Thoracic aorta (tissue), 2 donors: ENCODE measurements at places on chromosomes 5 and 9.

DNA sequence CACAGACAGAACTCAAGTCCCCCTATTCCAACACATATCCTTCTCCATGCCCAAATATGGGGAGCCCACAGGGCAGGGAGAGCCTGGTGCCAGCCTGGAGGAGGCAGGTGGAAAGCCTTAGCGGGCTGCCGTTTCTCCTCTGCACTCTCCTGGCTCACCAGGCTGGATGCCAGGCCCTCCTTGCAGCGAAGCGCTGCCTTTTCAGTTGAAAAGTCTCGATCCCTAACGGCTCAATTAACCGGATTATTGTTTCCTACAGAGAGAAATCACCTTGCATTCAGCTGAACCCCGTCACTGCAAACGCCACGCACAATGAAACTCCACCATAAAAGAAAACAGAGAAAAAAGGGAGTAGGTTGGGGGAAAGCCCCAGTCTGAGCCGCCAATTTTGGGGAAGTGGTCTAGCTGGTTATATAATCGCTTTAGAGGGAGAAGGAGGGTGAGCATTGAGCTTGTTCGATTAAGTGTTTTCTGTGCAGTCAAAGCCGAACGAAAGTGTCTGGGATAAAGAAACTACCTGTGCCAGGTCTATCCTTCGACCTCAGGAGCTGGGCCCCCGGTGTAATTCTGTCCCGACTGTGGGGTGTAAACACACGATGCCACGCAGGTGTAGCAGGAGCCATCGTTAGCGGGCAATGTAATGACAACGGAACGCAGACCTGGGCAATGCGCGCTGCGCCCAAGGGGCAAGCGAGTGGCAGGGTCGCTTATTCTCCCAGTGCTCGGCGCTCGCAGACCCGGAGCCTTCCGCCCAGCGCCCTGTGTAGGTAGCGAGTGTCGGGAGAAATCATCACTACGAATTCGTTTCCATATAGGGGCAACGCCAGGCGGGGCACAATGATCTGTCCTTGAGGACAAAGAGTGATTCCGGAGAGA is 3.8 kb downstream of the BARHL1 start:
- no peak overlapping the region for H3K27ac ChIP-seq
- DNase-seq, result no peak
- no peaks in the 10 kb centered on the region for H3K36me3 ChIP-seq
- H3K27me3 ChIP-seq, result peaks cover 41% of the 10 kb centered on the region
- H3K4me3 ChIP-seq, result no peak overlapping the region

- H3K27ac ChIP-seq, result no peak overlapping the region
- no peaks in the 10 kb centered on the region for H3K4me1 ChIP-seq
- H3K27me3 ChIP-seq, result no peaks in the 10 kb centered on the region
- H3K4me3 ChIP-seq, result no peak overlapping the region
Observed at GRCh38 chr5:127441799-127442484, 75.5 kb upstream of the PRRC1 start.

DNA sequence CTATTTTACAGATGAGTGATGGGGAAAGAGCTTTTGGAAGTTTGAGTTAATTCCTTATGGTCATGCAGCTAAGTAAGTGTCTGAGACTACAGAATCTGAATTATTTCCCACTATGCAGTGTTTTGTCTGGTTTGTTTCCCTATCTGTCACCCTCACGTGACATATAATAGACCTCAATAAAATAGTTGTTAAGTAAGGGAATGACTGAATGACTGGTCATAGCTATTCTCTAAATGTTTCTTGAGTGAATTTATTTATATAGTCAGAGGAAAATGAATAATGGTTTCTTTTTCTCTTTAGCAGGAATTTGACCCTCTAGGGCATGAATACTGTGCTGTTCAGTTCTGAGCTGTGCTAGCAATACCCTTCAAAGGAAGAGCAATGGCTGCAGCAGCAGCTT is 10.3 kb downstream of the TRIM32 start:
- H3K27ac ChIP-seq, result no peak overlapping the region
- no peaks in the 10 kb centered on the region for H3K27me3 ChIP-seq
- H3K4me3 ChIP-seq, result no peak overlapping the region
- peaks cover 23% of the 10 kb centered on the region for H3K4me1 ChIP-seq

DNA sequence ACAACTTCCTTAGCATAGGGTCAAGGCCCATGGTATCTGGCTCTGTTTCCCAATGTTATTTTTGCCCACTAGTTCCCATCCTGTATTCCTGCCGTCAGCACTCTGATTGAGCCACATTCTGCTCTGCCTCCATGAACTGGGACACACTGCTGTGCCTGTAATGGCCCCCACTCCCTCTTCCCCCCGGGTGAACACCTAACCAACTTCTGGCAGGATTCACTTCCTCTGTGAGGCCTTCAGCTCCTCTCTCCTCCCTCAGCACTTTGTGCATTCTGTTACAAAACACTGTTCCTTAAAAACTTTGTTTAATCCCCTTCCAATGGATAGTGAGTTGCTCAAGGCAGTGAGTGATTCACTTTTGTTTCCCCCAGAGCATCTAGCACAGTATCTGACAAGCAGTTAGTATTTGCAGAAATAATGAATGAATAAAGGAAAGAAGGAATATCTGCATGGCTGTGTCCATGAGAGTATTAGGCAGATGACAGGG is 183.6 kb downstream of the EFNA5 start:
- DNase-seq, result no peak
- H3K27me3 ChIP-seq, result no peaks in the 10 kb centered on the region
- H3K27ac ChIP-seq, result no peak overlapping the region
- H3K4me1 ChIP-seq, result peaks cover 27% of the 10 kb centered on the region
- no peaks in the 10 kb centered on the region for H3K36me3 ChIP-seq

- DNase-seq, result no peak
- no peak overlapping the region for H3K27ac ChIP-seq
- no peaks in the 10 kb centered on the region for H3K4me1 ChIP-seq
- no peaks in the 10 kb centered on the region for H3K27me3 ChIP-seq
- H3K36me3 ChIP-seq, result no peaks in the 10 kb centered on the region
- H3K4me3 ChIP-seq, result no peak overlapping the region
Observed at GRCh38 chr5:88058625-88059024, 210.0 kb downstream of the TMEM161B start.

- H3K27me3 ChIP-seq, result no peaks in the 10 kb centered on the region
- DNase-seq, result no peak
- H3K27ac ChIP-seq, result no peak overlapping the region
- no peak overlapping the region for H3K4me3 ChIP-seq
- H3K4me1 ChIP-seq, result peaks cover 3% of the 10 kb centered on the region
- no peaks in the 10 kb centered on the region for H3K36me3 ChIP-seq
Observed at GRCh38 chr5:168482361-168482760, 3.9 kb upstream of the RARS1 start.

DNA sequence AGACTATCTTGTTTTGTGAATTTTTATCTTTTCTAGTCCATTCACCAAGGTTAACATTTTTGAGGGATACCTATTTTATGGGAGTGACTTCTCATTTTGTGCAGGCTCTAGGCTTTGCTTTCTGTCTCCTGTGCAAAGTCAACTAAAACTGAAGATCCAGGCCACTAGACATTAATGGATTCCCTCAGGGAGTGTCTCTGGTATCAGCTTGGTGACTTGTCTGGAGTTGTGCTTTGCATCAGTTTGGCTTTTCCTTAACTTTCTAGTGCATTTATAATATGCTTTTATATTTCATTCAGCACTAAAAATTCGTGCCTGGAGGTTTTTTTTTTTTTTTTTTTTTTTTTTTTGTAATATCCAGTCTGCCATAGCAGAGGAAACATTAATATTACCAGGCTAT is 144.2 kb downstream of the YIPF5 start:
- H3K36me3 ChIP-seq, result no peaks in the 10 kb centered on the region
- no peaks in the 10 kb centered on the region for H3K4me1 ChIP-seq
- no peak overlapping the region for H3K4me3 ChIP-seq
- H3K27me3 ChIP-seq, result no peaks in the 10 kb centered on the region
- DNase-seq, result no peak
- no peak overlapping the region for H3K27ac ChIP-seq

- H3K4me1 ChIP-seq, result peaks cover 24% of the 10 kb centered on the region
- H3K27me3 ChIP-seq, result no peaks in the 10 kb centered on the region
- H3K27ac ChIP-seq, result peak within 1 kb of the TSS; percentile 67
Observed at GRCh38 chr9:136327304-136327974, at the start of gene GPSM1. Gene GPSM1 (plus strand): TSS chr9:136327539. CDS start chr9:136327696, 157 bp downstream.

GRCh38 chr5:51373880-51374523 is 9.2 kb upstream of the ISL1 start:
- DNase-seq, result no peak
- H3K36me3 ChIP-seq, result no peaks in the 10 kb centered on the region
- no peak overlapping the region for H3K27ac ChIP-seq
- no peak overlapping the region for H3K4me3 ChIP-seq
- no peaks in the 10 kb centered on the region for H3K27me3 ChIP-seq
- no peaks in the 10 kb centered on the region for H3K4me1 ChIP-seq
